CD4-positive, alpha-beta T cell treated with Interferon gamma for 1 hour (primary cell): ENCODE measurements at places on chromosomes 11 and 22.

DNA sequence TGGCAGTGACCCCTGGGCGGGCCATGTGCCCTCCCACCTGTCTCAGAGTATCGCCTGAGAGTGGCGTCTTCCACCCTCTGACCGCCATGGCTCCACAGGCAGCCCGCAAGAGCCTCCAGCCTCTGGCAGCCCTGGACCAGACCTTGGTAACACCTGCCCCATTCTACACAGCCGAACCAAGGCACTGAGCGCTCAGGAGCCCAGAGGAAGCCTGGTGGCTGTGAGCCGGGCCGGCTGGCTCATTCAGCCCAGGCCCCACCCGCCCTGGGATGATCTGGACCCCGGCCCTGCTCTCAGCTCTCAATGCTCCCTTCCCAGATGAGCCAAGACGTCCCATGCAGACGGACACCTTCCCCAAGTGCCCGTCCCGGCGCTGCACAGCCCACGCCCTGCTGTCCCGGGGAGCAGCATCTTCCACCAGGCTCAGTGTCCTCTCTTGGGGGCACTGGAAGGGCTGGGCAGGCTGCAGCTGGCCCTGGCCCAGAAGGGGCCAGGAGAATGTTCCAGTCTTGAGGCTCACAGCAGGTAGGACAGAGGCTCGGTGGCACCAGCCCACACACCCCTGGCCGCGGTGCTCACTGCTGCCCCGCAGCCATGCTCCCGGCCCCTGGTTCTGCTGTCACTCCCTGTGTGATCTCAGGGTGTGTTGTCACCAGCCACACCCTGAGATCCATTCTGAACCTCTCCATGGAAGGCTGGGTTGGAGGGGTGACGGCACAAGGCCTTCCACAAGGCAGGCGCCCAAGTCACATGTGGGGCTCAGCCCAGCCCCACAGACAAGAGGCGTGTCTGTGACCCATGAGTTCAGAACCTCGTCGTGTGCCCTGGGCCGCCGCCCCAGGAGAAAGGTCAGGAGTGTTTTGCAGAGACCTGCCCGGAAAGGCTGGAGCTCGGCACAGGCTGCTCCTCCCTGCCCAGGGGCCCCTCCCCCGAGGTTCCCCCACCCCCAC lies 24.2 kb upstream of the PPARA start:
- no peak for DNase-seq

DNA sequence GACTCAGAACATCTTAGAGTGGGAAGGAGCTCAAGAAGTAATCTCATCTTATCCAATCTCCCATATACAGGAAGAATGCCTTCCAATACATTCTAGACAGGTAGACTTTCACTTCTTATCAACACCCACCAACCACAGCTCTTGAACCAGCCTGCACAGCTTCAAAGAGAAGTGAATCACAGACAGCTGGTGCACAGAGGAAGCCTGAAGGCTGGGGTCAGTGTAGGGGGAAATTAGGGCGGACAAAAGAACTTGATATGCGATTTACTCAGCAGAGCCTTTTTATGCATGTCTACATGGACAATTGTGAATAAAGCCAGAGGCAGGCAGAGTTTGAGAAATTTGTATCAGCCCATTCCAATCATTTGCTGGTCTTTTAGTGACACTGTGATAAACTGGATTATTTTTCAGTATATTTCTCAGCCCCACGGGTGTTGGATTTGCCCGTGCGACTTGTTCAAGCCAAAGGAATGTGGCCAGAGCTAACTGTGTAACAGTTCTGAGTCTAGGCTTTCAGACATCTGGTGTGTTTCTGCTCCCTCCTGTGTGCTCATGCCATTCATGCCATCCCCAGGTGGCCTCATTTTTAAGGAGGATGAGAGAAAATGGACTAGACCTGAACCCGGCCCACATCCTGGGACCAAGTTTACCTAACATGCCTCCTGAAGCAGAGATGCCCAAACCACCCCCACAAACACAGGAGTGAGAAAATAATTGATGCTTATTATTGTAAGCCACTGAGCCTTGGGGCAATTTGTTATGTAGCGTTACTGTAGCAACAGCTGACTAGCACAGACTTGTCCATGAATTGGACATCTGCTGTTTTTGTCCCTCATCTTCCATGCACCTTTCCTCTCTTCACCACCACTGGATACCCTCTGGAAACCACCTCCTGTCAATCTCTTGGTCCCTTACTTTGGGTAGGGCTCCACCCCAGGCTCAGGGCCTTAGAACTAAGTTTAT lies 137.5 kb upstream of the HSD17B12 start:
- DNase-seq: no peak

- DNase-seq: no peak
Measured at GRCh38 chr11:833114-833791, 501 bp downstream of the CD151 start.

- no peak for DNase-seq
Measured at GRCh38 chr11:58043379-58043778, 12.6 kb downstream of the OR6Q1 start.

DNA sequence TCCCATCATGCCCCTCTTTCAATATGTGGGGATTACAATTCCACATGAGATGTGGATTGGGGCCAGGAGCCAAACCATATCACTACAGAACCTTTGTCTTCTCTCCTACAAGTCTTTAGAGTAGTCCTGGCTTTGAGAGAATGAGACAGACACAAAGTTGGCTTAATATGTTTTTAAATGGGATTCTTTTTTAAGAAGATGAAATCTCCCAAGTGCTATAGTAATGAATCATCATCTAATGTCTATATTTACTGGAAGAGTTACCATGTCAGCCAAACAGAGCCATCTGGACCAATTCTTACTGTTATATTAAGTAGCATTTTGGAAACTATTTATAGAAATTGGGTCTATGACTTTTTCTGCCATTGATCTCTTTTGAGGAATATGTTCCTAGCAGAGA lies 38.1 kb upstream of the CARD18 start:
- no peak for DNase-seq

GRCh38 chr11:36142439-36142838 lies 146.8 kb downstream of the COMMD9 start:
- DNase-seq: no peak

- no peak for DNase-seq
Measured at GRCh38 chr11:61923166-61924063, 6.0 kb upstream of the RAB3IL1 start.

- DNase-seq: no peak
Measured at GRCh38 chr11:62144641-62145255, 20.9 kb downstream of the INCENP start.

DNA sequence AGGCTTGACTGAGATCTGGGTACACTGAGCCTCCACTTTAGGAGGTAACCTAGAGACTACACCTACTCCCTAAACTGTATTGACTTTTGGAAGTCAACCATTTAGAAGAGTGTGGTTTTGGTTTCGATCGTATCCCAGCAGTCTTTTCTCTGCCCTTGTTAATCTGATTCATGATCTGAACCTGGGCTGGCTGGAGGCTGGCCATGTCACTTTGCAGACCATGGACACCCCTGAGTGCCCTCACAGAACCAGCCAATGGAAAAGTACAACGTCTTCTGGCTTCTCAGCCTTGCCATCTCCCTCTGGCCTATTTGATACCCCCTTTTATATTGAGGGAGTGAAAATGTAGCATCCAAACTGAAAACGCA lies 10.8 kb downstream of the EHF start:
- DNase-seq: no peak
